ENCODE measurements at places on chromosomes 5 and 9. TPM values are rescaled to one million over a fixed set of nuclear protein-coding genes. Genes with fewer than 3 reads are reported as not detected.

CD72 gene
- 0.91 TPM for total RNA-seq

TXNDC15 gene
- total RNA-seq = 68.2 TPM

C5orf34 gene
- 1.5 TPM for total RNA-seq

ARHGEF28 gene
- 45.3 TPM for total RNA-seq

ST8SIA4 gene
- total RNA-seq = not detected

ARID3C gene
- total RNA-seq = not detected

NUTM2G gene
- total RNA-seq = not detected

PCDHGA11 gene
- total RNA-seq = 2.2 TPM

MUSK gene
- total RNA-seq = not detected

PCDHGA7 gene
- 0.11 TPM for total RNA-seq

FAM169A gene
- total RNA-seq = 2.7 TPM

- DNase-seq = no peak
Measured at GRCh38 chr5:68161156-68161555, 54.4 kb upstream of the PIK3R1 start.

DNA sequence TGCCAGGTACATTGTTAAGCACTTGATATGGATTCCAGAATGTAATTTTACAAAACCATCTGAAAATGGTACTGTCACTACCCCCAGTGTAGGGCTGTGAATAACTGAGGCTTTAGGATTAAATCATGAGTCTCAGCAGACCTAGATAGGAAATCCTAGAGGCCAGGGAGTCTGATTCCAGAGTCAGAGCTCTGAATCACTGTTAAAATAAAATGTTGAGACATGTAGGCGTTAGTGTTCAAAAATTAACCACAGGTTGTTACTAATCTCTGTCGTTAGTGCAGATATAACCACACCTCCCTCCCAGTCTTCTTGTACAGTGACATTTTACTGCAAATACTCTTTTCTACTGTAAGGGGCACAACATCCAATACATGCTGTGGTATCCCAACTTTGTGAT lies 1828.8 kb downstream of the MAT2B start:
- no peak for DNase-seq

- DNase-seq = peak; percentile 8
Measured at GRCh38 chr5:134204575-134204974, 21.3 kb downstream of the PPP2CA start.

- DNase-seq = no peak
Measured at GRCh38 chr5:121897341-121897740, 45.7 kb downstream of the FTMT start.

GRCh38 chr9:32550150-32550561 lies 2.0 kb upstream of the SMIM27 start:
- DNase-seq = no peak

- no peak for DNase-seq
Measured at GRCh38 chr9:127973169-127974000, 7.4 kb downstream of the EEIG1 start.

DNA sequence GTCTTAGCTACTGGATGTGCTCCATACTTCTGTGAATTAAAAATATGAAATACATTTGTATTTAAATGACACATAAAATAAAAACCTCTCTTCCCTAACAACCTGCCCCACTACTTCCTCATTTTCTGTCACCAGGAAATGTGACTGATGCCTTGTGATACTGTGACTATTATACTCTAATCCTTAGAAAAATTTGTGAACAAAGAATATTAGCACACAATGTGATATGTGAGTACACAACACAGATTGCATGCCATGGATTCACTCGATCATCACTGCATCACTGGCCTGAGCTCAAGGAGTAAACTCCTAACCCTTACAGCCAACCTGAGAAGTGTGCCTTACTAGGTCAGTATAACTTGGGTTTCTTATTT lies 281.0 kb downstream of the EFNA5 start:
- DNase-seq = no peak

DNA sequence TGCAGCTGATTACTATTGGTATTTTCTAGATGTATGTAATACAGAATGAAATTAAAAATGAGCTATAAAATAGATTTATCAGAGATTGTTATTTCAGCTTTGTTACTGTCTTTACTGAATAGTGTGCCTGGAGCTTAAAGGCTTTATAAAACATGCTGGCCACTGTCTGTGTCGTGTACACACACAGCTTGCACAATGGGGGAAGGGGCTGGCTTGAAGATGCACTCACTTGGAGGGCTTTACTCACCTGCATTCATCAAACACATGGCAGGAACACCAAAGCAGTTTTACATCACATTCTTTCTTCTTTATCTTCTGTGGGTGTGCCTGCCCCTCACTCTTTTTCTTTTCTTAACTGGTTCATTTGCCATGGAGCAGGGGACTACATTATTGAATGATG lies 60.9 kb downstream of the TLE4 start:
- DNase-seq = no peak

DNA sequence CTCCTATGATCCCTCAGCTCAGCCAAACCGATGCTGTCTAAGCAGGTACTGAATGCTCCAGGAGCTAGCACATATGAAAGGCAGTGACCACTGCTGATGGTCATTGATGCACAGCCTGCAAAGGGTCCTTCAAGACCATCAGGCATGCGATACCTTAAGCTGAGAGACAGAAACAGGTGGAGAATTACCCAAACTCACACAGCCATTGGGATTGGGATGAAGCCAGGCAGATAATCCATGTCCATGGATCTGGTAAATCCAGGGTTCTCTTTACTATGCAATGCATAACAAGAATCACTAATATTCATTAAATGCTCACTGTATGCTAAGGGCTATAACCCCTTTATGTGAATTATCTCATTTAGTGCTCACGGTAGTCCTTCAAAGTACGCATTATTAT lies 36.2 kb downstream of the RAPGEF1 start:
- DNase-seq = no peak

- DNase-seq = peak; percentile 76
Measured at GRCh38 chr5:2442496-2443354, 308.8 kb downstream of the IRX2 start.

GRCh38 chr9:94528886-94529285 lies 26.0 kb upstream of the PCAT7 start:
- no peak for DNase-seq

- no peak for DNase-seq
Measured at GRCh38 chr9:18504707-18505106, 30.8 kb downstream of the ADAMTSL1 start.

GRCh38 chr5:127930311-127930710 lies 153.3 kb upstream of the SLC12A2 start:
- no peak for DNase-seq

DNA sequence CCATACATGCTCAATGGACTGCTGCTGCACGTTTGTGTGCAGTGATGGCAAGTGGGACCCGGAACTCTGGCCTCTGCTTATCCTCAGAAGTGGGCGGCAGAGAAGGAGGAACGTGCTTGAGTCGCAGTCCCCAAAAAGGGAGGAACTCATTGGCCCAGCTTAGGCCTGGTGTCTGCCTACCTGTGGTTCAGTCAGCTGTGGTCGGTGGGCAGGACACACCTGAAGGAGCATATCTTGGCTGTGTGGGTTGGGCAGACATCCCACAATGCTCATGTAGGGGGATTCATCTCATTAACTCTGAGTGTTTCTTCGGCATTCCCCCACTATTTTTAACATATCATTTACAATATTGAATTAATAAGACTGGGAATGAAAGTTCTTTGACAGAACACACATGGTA lies 122.9 kb upstream of the IL12B start:
- DNase-seq = no peak

DNA sequence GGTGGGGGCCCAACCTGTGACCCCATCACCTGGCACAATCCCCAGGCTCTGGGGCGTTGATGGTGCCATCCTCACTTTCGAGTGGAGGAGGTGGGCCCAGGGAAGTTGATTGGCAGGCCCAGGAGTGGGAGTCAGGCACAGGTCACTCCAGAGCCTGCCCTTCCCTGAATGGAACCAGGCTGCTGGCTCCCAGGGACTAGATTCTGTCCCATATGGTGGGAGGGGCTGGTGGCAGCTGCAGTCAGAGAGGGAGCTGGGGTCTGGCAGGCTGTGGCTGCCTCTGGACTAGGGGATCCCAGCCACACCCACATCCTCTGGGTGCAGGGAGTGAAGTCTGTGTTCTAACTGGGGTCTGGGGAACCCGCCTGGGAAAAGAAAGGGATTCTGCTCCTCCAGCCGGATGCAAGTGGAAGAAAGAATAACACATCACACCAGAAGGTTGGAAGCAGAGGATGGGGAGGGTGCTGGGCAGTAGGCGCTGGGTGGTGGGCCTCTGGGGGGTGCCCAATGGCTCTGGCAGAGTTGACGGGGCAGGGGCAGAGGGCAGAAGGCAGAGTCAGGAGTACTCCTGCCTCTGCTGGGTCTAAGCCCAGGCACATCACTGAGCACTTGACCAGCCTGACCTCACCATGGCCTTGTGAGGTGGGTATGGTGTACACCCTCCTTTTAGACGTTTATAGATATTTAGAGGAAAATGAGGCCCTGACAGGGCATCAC lies 25.8 kb downstream of the CEL start:
- no peak for DNase-seq

GRCh38 chr5:101390151-101390908 lies 487.2 kb upstream of the ST8SIA4 start:
- no peak for DNase-seq

GRCh38 chr9:123360161-123361085 lies 4.4 kb downstream of the CRB2 start:
- DNase-seq = no peak

DNA sequence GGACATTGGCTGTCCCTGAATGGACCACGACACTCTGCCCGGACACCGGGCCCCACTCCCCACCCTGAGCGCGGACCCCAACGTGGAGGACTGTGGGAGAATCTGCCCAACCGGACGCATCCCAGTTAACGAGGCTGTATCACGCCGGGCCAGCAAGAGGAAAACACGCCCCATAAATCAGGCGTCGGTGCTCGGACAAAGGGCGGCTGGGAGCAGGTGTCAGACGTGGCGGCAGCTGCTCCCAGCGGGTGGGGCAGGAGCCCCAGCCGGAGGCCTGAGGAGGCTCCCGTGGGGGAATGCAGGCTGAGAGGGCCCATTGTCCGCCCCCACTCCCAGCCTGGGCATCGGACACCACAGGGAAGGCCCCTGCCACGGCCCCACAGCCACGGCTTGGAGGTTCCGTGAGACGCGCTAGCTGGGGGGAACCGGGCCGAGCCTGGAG lies 19.2 kb downstream of the NOTCH1 start:
- DNase-seq = no peak

DNA sequence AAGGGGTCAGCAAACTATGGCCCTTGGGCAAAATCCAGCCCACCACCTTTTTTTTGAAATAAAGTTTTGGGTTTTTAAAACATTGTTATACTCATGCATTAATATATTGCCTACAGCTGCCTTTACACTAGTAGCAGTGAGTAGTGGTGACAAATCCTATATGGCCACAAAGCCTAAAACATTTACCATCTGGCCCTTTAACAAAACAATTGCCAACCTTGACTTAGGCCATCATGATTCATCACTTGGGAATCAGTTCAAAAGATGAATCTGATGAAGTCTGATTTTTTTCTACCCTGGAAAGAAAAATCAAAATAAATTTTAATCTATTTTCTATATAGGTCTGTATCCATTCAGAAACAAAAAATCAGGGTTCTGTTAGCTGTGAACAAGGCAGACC lies 484.9 kb downstream of the BNC2 start:
- no peak for DNase-seq

DNA sequence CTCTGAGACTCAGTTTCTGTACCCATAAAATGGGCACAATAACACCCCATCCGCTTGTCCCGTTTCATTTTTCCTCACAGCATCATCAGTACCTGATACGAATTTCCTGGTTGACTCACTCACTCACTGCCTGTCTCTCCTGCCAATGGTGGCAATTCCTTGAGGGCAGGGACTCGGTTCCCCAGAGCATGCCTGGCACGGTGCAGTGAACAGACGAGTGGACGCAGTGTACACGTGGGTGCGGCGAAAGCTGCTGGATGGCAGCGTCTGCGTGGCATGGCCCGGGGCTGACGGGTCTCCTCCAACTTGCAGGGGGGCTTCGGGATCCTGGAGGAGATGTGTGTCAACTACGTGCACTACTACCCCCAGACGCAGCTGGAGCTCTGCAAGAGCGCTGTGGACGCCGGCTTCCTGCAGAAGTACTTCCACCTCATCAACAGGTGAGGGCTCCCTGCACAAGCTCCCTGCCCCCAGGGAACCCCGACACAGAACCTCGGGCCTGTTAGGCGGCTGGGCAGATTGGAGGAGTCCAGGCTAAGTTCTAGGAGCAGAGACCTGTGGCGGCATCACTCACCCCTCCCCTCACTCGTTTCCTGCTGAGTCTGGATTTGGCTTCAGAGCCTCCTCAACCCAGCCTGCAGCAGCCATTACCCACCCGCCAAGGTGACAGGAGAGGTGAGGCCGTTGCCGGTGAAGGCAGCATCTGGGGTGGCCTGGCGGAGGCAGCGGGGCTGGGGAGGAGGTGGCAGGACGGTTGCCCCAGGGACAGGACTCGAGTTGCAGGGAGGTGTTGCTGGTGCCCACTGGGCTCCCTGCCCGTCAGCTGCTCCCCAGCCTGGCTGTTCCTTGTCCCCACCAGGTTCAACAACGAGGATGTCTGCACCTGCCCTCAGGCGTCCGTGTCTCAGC lies 20.3 kb downstream of the DBH start:
- DNase-seq = no peak

GRCh38 chr9:3672399-3672798 lies 146.6 kb upstream of the RFX3 start:
- no peak for DNase-seq

DNA sequence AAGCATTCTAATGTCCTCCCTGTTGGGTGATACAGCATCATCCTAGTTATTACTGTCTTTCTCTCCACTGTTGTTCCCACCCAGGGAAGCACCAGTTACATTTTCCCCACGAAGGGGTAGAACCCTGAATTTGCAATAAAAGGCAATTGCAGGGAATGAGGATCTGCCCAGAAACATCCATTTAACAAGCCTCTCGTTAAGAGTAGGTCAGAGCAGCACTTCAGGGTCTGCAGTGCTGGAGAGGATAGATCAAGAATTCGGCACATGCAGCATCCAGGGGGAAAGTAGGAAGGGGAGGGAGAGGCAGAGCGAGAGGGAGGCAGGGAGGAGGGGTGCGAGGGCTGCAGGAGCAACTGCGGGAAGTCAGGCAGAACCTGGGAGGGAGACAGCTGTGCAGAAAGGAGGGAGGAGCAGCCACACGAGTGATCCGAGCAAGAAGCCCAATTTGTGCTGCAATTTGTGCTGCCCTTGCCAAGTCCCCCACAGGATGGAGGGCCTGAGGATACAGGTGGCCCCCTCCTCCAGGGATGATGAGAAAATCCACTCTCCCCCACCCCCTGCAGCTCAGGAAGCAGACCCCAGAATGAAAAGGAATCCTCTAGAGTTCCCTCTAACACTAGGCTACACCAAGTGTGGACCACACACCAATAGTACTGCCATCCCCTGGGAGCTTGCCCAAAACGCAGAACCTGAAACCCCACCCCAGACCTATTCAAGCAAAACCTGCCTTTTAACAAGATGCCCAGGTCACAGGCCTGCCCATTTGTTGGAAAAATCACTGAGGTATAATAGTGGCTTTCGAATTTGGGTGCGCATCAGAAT lies 62.2 kb downstream of the EPB41L4B start:
- no peak for DNase-seq

All from osteocyte (in vitro differentiated cells).